ENCODE measurements at places on chromosomes 3 and 15. TPM values are rescaled to one million over a fixed set of nuclear protein-coding genes. Genes with fewer than 3 reads are reported as not detected.
A peak's percentile ranks its signal among the peaks of the same experiment; 100 is the strongest.

DNA sequence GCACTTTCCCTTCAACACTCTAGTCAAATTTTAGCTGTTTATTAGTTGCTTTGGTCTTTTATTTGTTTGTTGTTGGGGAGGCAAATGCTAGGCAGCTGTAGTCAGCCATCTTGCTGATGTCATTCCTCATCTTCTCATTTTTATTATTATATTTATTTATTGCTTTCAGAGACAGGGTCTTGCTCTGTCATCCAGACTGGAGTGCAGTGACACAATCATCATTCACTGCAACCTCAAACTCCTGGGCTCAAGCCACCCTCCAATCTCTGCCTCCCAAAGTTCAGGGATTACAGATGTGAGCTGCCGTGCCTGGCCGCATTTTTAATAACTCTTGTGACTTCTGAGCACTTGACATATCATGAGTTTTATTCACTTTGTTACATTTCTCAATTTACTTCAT lies 441.4 kb downstream of the DIPK2A start:
- DNase-seq, result no peak

DNA sequence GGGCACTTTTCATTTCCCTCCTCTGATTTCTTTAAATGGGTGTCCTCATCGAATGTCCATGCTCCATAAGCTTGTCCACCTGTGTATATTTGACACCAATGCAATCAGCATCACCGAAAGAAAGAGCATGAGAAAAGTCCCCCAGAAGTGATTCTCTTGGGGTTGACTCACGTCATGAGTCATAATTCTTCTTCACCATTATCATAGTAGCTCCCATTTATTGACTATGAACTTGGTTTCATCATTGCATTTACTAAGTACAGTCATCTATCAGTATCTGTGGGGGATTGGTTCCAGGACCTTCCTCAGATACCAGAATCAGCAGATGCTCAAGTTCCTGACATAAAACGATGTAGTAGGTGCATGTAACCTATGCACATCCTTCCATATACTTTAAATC lies 372.5 kb upstream of the CFAP20DC start:
- no peak for DNase-seq

DNA sequence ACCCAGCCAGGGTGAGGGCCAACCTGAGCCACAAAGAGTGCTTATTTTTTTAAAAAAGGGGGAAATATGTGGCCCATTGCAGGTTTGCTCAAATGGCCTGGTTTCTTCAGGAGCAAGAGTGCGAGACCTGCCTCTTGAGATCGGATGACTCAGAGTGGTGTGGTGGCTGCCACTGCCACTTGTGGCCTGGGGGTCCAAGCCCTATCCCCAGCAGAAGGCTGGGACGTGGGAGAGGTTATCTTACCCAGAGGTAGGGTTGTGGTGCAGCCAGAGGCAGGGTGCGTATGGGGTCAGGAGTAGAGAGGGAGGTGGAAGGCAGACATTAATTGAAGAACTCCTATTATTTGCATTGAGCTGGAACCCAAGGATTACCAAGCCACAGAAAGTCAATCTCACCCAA lies 83.2 kb upstream of the SMAD3 start:
- DNase-seq, result no peak

DNA sequence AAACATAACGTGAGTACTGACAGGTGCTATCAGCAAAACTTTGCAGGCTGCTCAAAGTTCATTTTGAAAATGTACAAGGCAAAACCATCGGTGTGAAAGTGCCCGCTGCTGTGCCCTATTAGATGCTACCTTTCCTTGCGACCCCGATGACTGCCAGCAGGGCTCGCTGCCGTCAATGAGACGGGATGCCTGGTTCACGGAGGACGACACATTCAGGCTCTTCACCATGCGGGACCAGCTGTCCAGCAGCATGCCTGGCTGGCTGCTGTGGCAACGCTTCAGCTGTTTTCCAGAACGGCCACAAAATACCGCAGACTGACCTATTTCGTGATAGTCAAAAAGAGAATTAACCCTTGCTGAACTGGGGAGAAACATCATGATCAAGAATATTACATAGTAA lies 92.7 kb upstream of the OCA2 start:
- peak; percentile 71 for DNase-seq

The RTP3 gene
- polyA plus RNA-seq, result not detected

- no peak for DNase-seq
Observed at GRCh38 chr15:83200589-83200988, 7.0 kb downstream of the HDGFL3 start.

DNA sequence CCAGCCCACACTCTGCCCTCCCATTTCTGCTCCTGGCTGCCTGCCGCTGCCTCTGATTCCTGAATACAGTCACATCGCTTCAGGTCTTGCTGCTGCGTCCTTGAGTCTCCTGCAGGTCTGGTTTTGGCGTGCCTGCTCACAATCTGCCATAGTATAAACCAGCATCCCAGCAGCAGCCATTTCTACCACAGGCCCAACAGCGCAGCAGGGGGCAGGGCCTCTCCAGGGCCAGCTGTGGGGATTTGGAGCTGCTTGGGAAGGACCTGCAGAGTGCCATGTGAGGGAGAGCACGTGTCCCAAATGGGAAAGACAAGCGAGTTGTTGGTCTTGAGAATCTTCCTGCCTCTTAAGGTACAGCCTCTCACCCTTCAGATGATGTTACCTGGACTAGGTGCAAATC lies 398.3 kb upstream of the PPP2R3A start:
- no peak for DNase-seq

GRCh38 chr3:126448136-126448892 lies 27.4 kb downstream of the ZXDC start:
- no peak for DNase-seq

The DUT gene
- polyA plus RNA-seq, result 75.8 TPM

DNA sequence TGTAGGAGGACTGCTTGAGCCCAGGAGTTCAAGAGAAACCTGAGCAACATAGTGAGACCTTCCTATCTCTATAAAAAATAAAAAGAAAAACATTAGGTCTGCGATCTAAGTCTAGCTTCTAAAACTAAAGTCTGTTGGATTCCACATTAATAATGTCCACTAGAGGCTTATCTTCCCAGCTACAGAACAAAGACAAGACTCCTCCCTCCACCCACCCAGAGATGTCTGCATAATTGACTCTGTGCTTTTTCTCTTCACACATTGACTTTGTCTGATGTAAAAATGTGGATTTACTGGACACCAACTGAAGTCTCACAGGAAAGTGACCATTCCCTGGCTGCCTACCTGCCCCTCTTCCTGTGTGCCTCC lies 91.8 kb downstream of the ATP10A start:
- DNase-seq, result no peak

DNA sequence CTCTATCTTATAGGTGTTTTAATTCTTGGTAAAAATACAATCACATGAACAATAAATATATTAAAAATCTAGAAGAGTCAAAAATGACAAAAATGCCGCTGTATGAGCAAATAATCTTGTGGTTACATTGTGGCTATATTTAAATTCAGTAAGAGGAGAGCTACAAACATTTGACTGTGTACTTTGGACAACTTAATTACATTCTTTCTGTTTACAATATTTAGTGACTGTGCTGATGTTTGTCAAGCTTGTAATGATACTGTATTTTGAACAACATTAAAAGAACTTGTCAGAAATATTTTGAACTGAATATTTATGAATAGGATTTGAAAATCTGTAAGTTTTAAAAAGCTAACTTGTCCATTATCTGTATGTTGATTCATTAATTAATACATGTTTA lies 598.3 kb downstream of the SI start:
- DNase-seq, result no peak

GRCh38 chr3:115706311-115706829 lies 83.1 kb downstream of the GAP43 start:
- no peak for DNase-seq

The LTK gene
- 0.38 TPM for polyA plus RNA-seq

- DNase-seq, result peak; percentile 78
Observed at GRCh38 chr3:197394464-197395321, 96.3 kb upstream of the DLG1 start.
